ENCODE measurements at places on chromosomes 6 and 20.
A peak's percentile ranks its signal among the peaks of the same experiment; 100 is the strongest.

GRCh38 chr20:5668529-5668868 lies 81.7 kb upstream of the SHLD1 start:
- no peak for DNase-seq

DNA sequence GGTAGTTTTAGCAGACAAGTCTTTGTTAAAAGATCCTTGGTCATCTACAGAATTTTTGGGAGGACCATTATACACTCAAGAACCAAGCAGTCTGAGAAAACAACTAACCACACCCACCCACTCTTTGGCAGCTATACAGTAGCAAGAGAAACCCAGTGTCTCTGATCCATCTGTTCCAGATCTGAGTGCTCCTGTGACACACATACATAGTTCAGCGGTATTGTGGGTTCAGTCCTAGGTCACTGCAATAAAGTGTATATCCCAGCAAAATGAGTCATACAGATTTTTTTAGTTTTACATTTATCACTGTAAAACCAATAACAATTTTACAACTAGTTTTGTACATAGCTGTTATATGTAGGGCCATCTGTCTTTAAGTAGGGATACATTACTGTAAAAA lies 47.4 kb upstream of the PAK5 start:
- DNase-seq: peak; percentile 65

DNA sequence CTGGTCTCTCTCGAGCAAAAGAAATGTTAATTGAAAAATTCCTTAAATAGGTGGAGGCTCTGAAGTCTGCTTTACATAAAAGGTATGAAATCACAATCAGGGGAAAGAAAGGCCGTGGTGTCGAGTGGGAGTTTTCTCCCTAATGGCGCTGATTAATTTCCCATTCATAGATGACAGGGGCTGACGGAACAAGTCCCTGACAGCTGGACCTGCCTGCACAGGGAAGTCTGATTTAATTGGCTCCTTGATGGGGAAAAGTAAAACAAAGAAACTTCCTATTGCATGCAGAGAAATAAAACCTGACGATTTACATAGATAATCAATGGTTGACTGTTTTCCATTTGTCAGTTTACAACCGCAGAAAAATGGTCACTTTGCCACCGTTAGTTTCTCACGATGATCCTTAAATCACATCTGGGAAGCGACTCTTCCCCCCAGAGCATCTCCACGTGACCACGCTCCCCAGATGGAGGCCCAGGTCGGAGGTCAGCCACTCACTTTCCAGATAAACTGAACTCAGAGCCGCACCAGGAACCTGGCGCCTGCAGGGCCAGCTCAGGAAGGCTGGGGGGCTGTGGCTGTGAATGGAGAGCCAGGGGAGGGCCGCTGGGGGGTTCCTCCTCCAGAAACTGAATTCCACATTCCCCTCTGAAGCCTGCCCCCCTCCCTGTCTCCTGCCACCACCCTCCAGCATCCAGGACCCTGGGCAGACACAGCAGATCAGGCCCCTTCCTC lies 55.3 kb downstream of the DLL1 start:
- no peak for DNase-seq

- no peak for DNase-seq
These were observed 199.0 kb upstream of the HSF2 start for GRCh38 chr6:122200440-122200839.

GRCh38 chr6:10140824-10141223 lies 274.1 kb downstream of the TFAP2A start:
- peak; percentile 45 for DNase-seq

- no peak for DNase-seq
These were observed 619.0 kb downstream of the TFAP2A start for GRCh38 chr6:9795880-9796279.

DNA sequence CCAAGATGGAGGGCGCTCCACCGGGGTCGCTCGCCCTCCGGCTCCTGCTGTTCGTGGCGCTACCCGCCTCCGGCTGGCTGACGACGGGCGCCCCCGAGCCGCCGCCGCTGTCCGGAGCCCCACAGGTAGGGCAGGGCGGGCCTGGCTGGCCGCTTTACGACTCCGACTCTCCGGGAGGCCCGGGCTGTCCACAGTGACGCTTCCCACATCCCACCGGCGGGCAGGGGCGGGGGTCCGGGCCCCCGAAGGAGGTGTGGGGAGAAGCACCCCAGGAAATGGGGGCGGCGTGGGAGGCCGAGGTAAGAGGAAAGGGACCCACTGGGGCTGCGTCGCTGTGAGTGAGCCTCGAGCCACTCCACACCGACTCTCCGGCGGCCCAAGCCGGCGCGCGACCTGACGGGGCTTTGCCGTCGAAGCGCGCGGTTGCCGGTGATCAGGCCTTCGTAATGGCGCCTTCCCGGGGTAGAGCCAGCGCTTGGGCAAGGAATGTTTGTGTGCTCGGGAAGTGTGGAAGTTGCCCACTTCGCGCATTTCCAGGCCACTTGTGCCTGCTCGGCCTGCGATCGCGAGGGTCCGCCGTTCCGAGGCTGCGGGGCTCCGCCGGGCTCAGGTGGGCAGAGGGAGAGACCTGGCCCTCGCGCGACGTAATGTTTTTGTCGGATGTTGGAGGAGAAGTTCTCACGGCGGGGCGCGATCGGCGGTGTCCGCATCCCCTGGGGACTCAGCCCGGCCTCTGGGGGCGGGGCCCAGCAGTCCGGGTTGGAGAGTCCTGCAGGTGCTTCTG lies 427 bp downstream of the GINM1 start:
- DNase-seq: peak; percentile 17

DNA sequence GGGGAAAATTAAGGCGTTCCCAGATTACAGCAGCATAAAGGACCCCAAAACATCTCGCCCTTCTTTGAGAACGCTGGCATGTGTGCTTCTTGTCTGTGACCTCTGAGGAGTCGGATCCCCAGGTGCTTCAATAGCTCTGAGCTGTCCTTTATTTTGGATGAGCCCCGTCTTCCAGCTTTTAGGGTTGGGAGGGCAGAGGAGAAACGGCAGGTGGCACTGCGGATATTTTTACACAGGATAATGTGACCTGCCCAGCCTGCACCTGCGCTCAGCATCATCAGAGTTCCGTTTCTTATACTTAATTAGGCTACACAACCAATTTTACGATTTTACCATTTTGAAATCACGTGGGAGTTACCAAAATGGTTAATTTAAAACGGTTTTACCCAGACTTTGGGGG lies 147.7 kb upstream of the RPS6KA2 start:
- no peak for DNase-seq

DNA sequence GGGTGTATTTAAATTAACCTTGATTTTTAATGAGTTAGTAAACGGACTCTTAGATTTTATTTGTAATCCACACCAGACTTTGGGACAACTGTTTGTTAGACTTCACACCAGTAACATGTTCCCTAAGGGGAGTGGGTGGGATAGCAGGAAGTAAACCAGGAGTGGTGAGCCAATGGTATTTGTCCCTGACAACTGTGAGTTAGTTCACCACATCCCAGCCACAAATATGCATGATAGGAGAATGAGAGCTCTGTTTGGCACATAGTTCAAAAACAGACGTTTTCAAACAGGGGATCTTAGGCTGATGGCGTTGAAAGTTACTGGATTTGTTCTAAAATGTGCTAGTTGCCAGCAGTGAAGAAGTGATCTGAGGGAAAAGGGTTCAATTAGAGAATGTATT lies 18.7 kb upstream of the COL10A1 start:
- peak; percentile 87 for DNase-seq

DNA sequence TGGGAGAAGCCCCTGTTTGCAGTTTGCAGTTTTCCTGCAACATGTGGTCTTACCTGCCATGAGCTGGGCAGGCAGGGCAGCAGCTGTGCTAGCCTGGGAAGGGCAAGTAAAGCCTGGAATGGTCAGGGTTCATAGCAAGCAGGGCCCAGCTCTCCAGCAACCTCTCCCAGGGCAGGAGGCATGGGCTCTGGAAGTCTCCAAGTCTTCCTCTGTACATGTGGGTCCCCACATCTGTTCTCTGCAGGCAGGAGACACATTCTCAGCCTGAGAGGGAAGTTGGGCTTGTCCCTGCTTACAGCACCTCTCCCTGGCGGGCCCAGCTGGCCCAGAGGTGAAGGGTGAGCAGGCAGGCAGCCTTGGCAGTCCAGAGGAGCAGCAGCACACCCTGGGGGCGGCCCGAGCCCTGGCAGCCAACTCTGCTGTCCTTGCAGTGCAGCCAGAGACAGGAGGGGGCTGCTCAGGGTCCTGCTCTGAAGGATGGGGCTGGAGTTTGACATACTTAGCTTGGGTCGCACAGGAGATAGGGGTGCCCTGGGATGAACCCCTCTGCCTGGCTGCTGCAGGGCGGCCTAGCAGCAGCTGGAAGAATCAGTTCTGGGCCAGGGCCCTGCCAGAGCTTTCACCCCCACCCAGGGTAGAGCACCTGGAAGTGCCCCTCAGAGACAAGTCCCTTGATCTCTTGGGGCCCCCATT lies 176.0 kb downstream of the MRPL14 start:
- no peak for DNase-seq

DNA sequence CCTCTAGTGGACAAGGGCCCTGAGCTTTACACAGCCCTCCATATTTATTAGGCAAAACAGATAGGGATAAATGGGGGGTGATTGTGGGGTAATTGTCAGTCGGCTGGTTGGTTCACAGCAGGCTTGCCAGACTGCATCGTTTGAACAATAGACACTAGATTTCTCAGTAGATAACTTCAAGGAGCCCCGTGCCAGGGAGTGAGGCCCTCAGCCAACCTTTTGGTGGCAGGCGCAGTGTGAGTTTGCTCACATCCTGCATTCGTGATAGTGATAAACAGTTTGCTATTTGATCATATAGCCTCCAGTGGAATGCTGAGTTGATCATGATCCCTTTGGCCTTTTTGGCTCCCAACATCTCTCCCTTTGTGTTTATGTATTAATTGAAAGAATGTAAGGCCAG lies 3.6 kb upstream of the ABHD12 start:
- no peak for DNase-seq

DNA sequence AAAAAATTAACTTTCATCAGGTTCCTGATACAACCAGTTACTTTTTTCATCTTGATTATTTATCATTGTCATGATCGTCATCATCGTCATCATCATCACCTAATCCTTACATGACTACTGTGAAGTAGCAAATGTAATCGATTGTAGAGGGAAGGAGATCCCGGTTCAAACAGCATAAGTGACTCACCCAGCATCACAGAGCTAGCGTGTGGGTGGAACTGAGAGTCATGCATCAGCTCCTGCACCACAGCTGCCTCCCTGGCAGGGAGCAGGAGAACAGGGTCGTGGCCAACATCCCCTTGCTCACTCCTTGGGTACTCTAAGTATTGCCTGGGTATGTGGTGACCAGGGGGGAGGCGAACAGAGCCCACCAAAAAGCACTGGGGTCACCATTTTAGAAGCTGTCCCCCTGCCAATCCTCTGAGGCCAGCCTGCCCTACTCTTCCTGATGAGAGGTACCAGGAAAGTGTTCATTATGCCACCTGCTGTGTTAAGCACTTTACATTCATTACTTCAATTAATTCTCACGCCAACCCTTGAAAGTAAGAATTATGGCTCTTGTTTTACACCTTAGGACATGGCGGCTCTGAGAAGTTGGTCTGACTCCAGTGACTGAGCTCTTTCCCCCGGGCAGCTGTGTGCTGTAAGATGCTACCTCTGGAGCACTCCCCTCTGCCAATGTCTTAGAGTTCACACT lies 425.2 kb downstream of the CD83 start:
- DNase-seq: peak; percentile 76

- DNase-seq: no peak
These were observed 728 bp downstream of the ITPR3 start for GRCh38 chr6:33621711-33622388.

- no peak for DNase-seq
These were observed 47.7 kb downstream of the CBFA2T2 start for GRCh38 chr20:33537608-33538007.

GRCh38 chr6:19268117-19268516 lies 569.1 kb upstream of the ID4 start:
- no peak for DNase-seq

- no peak for DNase-seq
These were observed 6.0 kb downstream of the NUP153 start for GRCh38 chr6:17700421-17701416.

GRCh38 chr20:57595041-57596030 lies 24.9 kb downstream of the ZBP1 start:
- DNase-seq: no peak

- DNase-seq: no peak
These were observed 400.7 kb downstream of the ZFAND3 start for GRCh38 chr6:38220069-38220723.

- DNase-seq: peak; percentile 81
These were observed 195.6 kb downstream of the NFATC2 start for GRCh38 chr20:51346686-51347485.

DNA sequence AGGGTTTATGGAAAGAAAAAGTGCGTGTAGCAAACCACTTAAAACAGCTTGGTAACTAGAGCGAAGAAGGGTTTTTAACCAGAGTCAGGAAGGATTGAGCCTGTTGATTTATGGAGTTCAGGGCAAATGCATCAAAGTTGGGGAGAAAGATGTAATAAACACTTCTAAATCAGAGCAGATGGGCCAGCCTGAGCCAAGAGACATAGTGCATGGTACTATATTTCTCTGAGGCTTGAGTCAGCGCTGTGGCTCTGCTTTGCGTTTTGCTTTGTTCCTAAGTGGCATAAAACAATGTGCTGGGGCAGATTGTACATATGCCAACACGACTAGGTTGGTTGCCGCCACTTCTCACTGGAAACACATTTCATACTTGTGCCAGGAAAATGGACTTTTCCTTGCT lies 111.3 kb downstream of the BCKDHB start:
- DNase-seq: no peak

- DNase-seq: no peak
These were observed 8.3 kb upstream of the CEP85L start for GRCh38 chr6:118659513-118660217.

- no peak for DNase-seq
These were observed 345.5 kb downstream of the CD83 start for GRCh38 chr6:14463110-14463509.

GRCh38 chr20:6036213-6036612 lies 17.6 kb downstream of the LRRN4 start:
- no peak for DNase-seq

DNA sequence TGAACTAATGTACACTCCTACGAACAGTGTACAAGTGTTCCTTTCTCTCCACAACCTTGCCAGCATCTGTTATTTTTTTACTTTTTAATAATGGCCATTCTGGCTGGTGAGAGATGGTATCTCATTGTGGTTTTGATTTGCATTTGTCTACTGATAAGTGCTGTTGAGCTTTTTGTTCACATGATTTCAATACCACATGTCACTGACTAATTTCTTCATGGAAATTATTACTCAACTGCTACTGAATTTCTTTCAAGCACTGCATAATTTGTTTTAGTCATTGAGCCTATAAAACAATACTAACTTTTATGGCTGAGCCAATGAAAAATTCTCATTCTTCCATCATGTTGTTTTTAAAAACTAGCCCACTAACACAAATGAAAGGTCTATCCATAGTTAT lies 115.4 kb downstream of the FRK start:
- no peak for DNase-seq

- DNase-seq: no peak
These were observed 717.9 kb upstream of the POU3F2 start for GRCh38 chr6:98116455-98116854.

DNA sequence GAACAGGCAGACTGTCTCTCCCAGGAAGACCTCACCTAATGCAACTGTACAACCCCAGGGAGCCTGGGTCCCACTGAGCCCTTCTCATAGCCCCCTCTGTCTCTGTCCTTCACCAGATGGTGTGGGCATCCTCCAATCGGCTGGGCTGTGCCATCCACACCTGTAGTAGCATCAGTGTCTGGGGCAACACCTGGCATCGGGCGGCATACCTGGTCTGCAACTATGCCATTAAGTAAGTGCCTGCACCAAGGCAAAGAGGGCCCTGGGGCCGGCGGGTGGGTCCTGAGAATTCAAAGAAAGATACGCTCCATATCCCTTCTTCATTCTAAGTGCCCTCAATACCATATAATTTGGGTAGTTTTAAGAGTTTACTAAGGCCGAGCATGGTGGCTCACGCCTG lies 8.3 kb downstream of the R3HDML start:
- no peak for DNase-seq
